ENCODE measurements at places on chromosomes 3 and 15.

- peak; percentile 97 for DNase-seq
Measured at GRCh38 chr15:48940508-48940907, 23.2 kb downstream of the SHC4 start.

DNA sequence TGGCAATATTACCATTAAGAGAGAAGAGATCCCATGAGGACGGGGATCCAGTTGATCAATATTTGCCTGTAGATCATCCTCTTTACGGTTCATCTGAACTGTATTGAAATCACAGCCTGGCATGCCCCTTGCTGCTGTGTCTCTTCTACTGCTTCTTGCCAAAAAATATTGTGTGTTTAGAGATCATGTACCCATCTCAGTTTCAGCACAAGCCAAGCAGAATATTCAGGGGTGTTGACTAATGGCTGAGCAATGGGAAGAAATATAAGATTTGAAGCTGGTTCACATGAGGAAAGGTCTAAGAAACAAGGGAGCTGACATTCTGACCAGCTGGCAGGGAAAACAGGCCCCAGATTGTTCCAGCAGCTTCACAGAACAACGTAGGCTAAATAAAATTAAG is 21.3 kb downstream of the ATP13A5 start:
- no peak for DNase-seq

GRCh38 chr3:171881251-171881650 is 38.1 kb downstream of the TMEM212 start:
- no peak for DNase-seq

GRCh38 chr3:106610362-106610959 is 741.6 kb upstream of the CBLB start:
- DNase-seq = peak; percentile 15

- DNase-seq = peak; percentile 70
Measured at GRCh38 chr3:45819543-45819942, 22.4 kb downstream of the LZTFL1 start.

- DNase-seq = peak; percentile 21
Measured at GRCh38 chr3:29283231-29284119, 2.6 kb downstream of the RBMS3 start.

DNA sequence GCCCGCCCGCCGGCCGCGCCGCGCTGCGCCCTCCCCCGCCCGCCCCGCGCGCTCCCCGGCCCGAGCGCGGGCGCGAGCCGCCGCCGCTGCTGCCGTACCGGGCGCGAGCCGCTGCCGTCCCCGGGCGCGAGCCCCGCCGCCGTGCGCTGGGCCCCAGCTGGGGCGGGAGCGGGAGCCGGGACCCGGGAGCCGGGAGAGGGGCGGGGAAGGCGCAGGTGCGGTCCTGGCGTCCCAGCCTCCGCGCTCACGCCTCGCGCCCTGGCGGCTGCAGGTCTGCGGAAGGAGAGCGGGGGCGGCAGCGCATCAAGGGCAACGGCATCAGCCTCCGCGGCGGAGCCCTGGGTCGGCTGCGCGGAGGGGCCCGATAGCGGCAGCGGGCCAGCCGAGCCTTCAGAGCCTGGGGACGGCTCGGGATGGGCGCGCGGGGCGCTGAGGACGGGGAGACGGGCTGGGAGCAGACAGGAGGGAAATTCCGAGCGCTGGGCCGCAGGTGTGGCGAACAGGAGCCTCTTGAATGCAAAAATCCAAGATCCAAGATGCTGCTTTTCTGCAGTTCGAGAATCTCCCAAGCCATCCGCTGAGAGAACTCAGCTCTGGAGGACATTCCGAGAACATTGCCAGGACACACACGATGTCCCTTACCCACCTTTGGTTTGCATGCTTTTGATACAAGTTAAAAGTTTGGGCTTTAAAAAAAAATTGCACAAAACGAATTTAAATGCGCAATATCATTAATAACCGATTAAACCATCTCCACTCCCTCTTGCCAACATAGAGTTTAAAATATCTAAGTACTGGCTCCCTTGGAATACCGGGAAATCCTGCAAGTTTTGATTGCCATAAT is 251.1 kb downstream of the TJP1 start:
- DNase-seq = peak; percentile 35

DNA sequence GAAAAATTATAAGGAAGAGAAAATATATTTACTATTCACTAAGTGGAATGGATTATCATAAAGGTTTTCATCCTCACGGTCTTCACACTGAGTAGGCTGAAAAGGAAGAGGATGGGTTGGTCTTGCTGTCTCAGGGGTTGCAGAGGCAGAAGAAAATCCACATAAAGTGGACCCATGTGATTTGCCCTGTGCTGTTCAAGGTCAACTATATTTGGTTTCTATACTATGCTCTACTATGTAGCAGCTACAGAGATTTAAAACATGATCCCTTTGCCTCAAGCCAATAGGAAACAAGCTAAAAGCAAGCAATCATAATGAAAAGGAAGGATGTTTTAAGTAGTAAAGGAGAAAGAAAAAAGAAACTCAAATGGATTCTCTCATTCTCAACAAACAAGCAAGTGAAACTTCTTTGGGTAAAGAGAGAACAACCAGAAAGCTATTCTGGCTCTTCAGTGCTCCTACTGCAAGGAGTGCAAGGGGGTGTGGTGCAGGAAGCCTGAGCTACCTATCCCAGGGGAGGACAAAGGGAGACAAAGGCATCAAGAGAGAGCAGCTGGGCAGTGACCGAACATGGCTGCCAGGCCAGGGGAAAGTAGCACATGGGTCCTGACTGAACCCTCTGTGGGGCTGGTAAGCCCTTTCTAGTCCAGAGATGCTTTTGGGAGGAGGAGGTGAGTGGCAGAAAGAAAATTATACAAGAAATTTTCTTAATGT is 35.9 kb downstream of the SFMBT1 start:
- DNase-seq = no peak

DNA sequence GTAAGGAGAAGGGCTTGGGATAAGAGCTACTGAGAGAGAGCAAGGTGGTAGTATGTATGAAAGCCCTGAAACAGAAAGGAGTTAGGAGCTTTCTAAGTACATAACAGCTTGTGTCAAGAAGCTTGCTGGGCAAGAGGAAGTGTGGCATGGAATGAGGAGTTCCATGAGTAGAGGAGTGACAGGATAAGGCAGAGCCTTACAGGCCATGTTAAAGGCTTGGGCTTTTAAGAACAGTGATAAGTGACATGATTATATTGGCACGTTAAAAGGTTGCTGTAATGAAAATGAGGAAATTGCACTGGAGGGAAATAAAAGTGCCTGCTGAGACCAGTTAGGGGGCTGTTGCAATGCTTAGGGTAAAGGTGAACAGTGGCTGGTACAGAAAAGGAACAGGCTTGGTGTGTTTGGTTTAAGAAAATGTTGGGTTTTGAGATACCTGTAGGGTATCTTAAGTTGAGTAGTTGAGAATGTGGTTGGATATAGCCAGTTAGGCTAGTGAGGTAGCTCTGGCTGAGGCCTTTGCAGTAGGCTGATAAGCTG is 49.0 kb downstream of the MEF2A start:
- no peak for DNase-seq

DNA sequence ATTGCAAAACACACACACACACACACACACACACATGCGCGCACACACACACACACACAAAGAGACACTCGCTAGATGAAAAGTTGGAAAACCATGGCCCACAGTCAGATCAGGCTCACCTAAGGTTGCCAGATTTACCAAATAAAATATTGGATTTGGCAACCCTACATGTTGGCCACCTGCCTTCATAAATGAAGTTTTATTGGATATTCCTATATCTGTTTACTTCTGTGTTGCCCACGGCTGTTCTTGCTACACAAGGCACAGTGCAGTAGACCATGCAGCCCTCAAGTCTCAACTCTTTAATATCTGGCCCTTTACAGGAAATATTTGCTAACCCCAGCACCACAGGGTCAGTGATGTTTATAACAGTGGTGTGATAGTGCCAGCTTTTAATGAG is 445.0 kb upstream of the PROK2 start:
- no peak for DNase-seq

- DNase-seq = no peak
Measured at GRCh38 chr3:183577346-183577745, 21.8 kb upstream of the KLHL6 start.

DNA sequence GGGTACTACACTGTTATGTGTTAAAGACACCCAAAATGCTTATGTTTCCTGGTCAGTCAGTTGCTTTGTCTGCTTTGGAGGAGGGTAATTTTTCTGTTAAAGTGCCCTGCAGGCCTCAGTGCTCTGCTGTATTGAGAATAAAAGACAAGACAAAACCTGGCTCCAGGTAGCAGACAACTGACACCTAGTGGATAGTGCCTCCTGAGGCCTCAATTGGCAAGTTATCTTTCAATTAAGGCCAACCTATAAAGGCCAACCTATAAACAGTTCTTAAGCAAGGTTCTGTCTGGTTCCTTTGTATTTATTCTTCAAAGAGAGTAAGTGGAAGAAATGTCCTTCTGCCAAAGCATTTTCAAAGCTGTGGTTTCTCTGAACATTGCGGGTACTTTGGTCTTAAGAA is 773.8 kb downstream of the MECOM start:
- no peak for DNase-seq

- DNase-seq = no peak
Measured at GRCh38 chr3:127215714-127216414, 22.9 kb downstream of the PRR23E start.

DNA sequence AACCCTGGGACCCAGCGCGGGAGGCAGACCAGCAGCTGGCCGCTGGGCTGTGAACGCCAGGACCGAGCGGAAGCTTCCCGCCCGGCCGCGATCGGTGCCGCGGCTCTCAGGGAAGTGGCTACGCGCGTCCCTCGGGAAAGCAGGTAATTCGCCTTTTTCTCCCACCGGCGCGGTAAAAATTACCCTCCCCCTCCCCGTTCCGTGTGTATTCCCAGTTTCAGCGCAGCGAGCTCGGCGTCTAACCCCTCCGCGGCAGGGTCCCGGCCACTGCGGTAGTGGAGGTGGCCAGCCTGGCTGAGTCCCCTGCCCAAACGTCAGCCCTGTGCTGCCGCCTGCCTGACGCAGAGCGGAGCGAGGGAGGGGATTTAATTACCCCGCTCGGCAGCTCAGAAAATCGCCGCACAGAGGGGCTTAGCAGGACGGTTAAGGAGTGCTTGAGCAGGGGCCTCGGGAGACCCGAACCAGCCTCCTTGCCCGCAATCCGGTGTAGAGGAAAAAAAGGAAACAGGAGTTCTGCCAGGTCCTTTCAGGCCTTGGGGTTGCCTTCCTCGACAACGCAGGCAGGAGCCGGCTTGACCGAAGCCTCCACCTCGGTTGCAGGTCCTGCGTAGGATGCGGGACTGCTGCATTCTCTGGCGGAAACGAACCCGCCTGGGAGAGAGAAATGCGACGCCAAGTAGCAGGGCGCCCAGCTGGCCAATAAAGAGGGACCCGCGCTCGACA is 2.9 kb downstream of the GATA2 start:
- DNase-seq = no peak

DNA sequence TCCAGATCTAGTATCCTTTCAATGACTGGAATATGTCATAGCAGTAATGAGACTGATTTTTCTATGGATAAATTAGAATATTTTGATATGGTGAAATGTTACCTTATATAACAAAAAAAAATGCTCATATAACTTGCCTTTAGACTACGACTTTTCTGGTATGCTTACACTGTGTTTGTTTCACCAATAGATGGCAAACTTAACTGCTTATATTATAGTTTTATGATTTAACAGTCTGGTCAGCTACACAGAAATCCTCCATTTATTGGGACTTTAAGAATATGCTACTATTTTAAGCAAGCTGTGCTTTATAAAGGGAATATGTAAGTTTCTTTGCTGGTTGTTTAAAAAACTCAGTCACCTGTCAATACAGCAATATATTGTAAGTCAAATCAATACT is 205.6 kb downstream of the VGLL3 start:
- peak; percentile 66 for DNase-seq

DNA sequence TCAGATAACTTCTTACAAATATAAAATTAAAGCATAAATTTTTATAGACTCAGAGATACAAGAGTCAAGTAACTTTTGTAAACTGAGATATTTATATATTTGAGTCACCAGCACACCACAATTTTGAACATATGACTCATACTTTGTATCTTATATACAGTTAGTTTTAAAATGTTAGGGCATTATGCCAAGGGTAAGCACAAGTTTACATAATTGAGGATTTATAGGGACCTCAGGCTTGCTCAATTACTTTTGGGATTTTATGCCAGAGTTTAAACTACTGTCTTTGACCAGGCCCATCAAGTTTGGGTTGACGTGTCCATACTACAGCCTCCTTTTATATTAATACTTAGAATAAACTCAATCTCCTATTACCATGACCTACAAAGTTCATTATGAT is 7.4 kb upstream of the FGF7 start:
- peak; percentile 81 for DNase-seq

GRCh38 chr3:34005886-34006285 is 207.5 kb downstream of the PDCD6IP start:
- peak; percentile 85 for DNase-seq

DNA sequence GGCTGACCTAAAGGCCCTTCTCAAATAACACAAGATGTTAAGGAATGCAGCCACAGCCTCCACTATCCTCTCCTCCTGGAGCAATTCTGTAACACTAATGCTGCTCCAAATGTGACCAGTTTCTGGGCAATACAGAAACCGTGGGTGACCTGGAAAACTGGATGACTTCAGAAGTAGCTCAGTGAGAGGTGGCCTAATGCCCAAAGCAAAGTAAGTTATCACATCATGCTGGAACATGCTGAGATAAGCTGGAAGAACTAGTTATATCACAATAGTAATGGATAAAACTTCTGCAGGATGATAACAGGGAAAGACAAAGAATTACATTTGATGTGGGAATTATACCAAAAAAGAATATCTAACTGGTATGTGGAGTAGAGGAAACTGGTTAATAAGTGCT is 72.0 kb downstream of the DHX30 start:
- no peak for DNase-seq

DNA sequence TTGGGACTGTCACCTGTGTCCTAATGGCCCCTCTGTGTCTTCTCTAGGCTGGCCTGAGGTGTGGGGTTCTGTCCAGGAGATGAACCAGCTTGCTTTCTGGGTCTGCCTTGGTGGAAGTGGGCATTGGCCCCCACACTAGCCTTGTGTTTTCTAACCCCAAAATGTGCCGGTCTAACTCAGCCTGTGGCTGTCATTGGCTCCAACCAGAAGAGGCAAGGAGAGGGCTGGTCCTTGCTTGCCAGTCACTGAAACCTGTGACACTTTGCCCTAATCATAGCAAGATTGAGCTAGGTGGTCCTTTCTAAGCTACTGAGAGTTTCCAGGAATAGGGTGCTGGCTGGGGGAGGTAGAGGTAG is 2.2 kb downstream of the C15orf39 start:
- DNase-seq = no peak

Measured in foreskin fibroblast (primary cell).